Bronchial epithelial cell (primary cell): ENCODE measurements at places on chromosomes 6 and 20. TPM values are rescaled to one million over a fixed set of nuclear protein-coding genes. Genes with fewer than 3 reads are reported as not detected.

CPNE5 gene
- not detected in 2 replicates for total RNA-seq

TMEM217 gene
- total RNA-seq: 0.26 and 0.38 TPM in 2 replicates

ID4 gene
- total RNA-seq: 1.6 and 2.8 TPM in 2 replicates

APMAP gene
- total RNA-seq: 207 and 221 TPM in 2 replicates
